SIG-M5 (cell line): ENCODE measurements at places on chromosomes 2 and 18.

GRCh38 chr2:176164611-176165369, 7.7 kb downstream of the HOXD3 start:
- no peak for DNase-seq

DNA sequence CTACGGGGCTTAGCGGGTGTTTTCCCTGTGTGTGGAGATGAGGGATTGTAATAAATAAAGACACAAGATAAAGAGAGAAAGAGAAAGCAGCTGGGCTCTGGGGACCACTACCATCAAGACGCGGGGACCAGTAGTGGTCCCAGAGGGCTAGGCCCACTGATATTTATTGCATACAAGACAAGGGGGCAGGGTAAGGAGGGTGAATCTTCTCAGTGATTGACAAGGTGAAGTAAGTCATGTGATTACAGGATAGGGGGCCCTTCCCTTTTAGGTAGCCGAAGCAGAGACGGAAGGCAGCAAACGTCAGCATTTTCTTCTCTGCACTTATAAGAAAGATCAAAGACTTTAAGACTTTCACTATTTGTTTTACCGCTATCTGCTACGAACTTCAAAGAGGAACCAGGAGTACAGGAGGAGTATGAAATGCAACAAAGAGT, 4.5 kb upstream of the GAL3ST2 start:
- DNase-seq, result no peak

- DNase-seq, result no peak
Observed at GRCh38 chr2:103396152-103396551, 634.3 kb downstream of the TMEM182 start.

DNA sequence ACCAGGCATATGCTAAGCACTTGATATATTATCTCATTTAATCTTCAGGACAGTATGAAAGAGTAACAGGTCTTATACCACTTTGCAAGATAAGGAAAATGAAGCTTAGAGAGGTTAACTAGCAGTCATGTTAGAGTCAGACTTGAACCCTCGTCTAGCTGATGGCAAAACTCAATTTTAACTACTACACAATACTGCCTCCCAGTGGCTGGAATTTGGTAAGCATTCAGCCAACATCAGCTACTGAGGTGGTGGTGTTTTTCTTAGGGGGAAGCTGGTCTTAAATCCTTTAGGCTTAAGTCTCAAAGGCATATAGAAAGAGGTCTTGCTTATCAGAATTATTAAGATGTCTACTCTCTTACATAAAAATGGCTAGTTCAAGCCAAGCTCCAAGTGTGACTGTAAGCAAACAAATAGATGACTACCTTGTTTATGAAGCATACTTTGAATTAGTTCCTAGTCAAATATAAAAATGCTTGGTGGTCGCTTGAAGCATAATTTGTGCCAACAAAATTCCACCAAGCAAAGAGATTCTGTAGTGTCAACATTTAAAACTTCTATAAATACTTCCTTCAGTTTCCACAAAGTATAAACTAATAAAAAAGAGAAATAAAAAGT, 325.4 kb upstream of the FIGN start:
- no peak for DNase-seq

DNA sequence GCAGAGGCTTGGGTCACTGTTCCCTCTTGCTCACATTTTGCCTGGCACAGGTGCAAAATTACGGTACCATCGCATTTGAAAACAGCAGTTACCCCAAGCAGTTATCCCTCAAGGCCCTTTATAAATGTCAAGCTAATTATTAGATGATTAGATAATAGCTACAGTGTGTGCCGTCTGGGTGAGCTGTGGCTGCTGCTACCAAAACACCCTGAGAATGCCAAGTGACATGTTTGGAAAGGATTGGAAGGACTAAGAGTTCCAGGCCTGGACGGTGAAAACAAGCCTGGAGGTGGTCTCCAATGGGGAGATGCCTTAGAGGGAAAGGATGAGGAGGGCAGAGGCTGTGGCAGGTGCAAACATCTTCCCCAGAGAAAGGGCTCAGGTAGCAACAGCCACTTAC, 120.6 kb downstream of the CAPN13 start:
- no peak for DNase-seq

DNA sequence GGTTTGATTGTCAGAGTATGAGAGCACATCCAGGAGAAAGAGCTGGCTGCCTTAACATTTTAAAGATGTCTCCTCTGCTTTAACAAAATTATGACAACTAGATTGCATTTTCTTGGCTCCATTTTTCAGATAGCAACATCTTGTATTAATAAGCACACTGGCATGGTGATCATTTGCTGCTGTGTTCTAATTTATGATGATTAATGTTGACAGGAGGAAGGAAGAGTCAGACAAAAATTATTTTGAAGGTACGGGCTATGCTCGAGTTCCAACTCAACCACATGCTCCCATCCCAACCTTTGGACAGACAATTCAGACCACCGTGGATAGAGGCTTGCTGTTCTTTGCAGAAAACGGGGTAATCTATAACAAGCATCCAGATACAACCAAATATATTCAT, 98.2 kb upstream of the TTC39C start:
- DNase-seq, result no peak

DNA sequence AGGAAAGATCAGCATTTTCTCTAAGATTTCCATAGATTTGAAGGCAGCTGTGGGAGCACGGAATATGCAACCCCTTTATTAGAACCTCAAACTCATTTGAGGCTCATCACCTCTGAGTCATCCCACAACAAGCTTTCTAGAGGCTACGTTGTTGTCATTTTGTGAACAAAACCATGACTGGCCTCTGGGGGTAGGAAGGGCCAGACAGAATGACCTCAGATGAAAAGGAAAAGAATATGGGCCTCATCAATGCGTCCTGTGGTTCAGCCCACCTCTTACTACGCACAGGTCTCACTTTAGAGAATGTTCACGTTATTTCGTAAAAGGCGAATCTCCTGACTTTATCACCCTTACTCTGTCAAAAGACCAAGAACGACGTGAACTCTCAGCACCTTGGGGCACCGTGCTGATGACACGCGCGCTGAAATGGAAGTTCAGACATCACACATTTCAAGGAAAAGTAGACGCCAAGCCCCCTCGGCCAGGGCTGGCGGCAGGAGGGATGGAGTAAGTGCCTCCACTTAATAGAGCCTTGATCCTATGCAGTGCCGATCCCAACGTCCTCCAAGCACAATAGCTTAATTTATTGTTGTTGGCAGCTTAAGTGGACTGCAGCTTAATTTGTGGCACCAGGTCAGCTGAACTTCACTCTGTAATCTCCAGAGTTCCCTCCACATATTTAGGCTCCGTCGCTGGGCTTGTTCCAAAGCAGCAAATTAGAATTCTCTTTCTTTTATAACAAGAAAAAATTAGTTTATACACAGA, 208.3 kb downstream of the EIPR1 start:
- DNase-seq, result no peak

DNA sequence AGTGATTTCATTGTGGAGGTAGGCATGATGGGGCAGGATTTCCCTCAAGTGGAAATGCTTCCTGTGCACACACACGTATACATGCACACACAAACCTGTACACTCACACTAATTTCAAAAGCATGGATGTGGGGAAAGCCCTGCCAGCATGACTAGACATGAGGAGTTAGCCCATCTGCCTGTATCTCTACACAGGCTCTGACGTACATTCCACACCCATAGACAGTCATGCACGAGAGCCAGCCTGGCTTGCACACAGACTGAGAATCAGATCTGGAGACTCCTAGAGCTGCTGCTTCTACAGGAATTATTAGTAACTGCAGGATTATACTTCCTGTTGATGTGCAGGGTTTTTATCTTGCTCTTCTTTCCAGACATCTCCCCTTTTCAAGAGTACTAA, 27.3 kb upstream of the NFU1 start:
- DNase-seq, result no peak

- DNase-seq, result no peak
Observed at GRCh38 chr2:169963786-169964185, 136.5 kb downstream of the UBR3 start.

DNA sequence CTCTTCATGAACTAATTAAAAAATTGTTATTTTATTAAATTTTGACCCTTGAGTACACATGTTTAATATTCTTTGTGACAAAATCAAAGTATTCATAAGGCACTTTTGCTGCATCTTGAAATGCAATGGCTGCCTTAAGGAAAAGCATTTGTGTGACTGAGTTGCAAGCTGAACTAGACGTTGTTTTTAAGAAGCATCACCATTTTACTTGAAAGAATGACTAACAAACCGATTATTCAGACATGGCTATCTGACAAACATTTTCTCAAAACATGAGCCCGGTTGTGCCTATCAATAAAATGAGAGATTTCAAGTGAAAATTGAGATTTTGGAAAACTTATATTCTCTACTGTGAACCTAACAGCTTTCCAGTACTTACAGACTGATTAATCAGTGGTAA, 2.8 kb downstream of the GCFC2 start:
- no peak for DNase-seq

DNA sequence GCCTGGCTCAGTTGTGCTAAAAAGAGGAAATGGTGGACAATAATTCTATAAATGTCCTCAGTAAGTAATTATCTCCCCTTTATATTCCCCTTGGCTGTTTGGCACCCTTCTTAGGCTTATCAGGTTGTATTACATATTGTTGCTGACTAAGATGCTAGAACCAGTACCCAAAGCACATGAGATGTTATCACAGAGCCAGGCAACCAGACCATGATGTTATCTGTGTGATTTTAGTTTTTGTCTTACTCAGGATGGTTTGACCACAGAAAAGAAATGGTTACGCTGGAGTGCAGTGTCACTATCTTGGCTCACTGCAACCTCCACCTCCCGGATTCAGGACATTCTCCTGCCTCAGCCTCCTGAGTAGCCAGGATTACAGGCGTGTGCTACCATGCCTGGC, 15.2 kb downstream of the R3HDM1 start:
- DNase-seq, result no peak

DNA sequence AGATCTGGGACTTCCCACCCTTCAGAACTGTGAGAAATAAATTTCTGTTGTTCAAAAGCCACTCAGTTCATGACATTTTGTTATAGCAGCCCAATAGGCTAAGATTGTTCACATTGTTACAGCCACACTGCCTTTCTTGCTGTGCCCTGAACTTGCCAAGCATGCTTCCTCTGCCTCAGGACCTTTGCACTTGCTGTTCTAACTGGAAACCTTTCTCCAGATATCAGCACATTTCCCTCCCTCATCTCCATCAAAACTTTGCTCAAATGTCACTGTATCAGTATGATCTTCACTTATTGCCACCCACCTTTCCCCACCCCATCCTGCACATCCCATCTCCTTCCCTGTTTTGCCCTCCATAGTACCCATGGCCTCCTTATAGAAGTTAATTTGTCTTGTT, 32.1 kb upstream of the MFSD6 start:
- DNase-seq, result no peak

DNA sequence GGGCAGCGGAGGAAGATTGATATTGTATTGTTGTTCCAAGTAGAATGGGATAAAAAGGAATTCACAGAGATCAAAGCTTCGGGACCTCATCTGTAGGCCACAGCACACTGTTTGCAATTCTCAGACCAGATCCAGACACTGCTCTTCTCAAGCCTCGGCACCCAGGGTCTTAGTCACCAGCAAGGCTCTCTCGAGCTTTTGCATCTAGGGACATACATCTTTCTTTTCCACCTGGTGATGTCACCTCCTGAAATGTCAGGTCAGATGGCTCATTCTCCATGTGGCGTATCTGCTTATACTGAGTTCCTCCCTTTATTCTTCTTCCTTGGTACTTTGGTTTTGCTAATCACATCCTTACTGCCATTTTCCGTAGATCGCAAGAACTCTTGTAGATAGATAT, 42.9 kb upstream of the SNTG2 start:
- no peak for DNase-seq

- DNase-seq, result no peak
Observed at GRCh38 chr2:136751406-136751805, 13.9 kb upstream of the THSD7B start.

DNA sequence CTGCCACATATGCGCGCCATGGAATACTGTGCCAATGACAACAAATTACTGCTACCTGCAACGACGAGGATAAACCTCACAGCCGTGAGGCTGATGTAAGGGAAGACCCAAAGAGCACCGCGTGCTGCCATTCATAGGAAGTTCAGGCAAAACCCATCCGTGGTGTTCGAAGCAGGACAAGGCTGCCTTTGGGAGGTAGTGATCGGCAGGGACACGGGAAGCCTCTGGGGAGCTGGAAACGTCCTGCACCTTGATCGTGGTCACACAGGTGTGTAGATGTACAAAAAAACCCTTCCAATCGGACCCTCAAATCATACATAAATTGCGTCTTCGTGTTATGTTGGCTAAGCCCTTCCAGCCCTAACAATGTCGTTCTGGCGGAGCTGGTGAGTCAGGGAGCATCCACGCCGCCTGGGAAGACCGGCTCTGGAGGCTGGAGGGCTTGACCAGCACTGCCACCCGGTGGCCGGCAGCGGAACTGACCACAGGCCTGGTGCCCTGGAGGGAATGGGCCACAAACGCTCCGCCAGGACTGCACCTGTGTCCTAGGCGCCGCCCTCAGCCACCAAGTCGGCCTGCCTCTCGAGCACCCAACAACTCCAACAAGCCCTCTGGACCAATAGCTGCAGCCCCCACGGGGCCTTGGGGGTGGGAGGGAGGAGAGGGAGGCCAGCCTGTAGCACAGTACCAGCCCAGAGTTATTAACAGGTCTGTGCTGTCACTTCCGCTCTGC, 4.1 kb upstream of the NEURL3 start:
- no peak for DNase-seq

DNA sequence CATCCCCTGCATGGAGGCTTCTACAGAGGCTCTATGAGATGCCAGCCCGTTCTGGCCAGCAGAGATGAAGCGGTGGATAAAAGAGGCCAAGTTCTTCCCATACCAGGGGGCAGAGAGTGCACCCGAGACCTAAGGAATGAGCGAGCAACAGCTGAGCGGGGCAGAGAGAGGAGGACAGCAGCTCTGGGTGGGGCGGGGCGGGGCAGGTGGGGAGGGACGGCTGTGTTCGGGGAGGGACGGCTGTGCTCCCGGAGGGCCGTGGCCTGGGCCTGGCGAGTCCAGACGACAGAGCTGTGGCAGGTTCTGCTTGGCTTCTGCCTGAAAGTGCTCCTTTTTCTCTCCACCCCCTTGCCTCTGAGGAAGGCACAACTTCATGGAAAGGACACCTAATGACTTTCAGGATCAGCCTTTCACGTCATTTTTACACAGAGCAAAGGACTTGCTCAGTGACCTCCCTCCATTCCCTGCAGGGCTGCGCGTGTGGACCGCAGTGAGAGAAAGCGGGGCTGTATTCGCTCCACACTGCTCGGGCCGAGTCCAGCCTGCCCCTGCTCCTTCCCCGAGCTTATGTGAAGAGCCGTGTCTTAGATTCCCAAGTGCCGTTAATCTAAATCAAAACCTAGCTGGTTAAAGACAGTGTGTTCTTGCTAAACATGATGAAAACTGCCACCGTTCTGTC, 232.9 kb downstream of the HDAC4 start:
- DNase-seq, result no peak

- DNase-seq, result no peak
Observed at GRCh38 chr2:48527226-48527885, 2.6 kb upstream of the STON1 start.

GRCh38 chr2:219551441-219552381, 7.9 kb downstream of the TMEM198 start:
- DNase-seq, result no peak

DNA sequence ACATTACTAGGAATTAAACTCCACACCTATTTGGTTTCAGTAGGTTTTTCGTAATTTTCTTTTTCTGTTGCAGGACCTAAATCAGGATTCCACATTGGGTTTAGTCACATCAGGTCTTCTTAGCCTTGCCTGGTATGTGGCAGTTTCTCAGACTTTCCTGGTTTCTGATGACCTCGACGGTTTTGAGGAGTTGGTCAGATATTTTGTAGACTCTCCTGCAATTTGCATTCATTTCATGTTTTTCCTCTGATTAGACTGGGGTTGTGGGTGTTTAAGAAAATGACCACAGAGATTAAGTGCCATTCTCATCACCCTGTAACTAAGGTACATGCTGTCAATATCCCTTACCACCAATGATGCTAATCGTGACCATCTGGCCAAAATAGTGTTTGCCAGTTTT, 97.3 kb upstream of the ST6GAL2 start:
- no peak for DNase-seq
